Naive B cell (primary cell): ENCODE measurements at places on chromosomes 12 and 14. TPM values are rescaled to one million over a fixed set of nuclear protein-coding genes. Genes with fewer than 3 reads are reported as not detected.

FSCB gene
- not detected for polyA plus RNA-seq

DNA sequence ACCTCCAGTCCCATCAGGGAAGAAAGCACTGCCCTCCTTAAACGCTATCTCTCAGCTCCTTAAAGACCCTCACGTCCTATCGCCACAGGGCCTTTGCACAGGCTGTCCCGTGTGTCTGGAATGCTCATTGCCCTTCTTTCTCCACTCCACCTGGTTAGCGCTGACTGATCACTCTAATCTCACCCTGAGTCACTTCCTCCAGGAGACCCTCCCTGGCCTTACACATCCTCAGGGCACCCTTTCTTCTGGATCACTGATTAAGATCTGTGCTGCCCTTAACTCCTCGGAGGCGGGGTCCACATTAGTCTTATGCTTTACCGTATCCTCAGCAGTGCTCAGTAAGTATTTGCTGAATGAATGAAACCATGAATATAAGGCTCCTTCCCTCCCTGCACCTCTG lies 94.7 kb downstream of the SYNE3 start:
- no peak for DNase-seq

GRCh38 chr14:54637270-54638134 lies 70.6 kb downstream of the SAMD4A start:
- no peak for DNase-seq

- no peak for DNase-seq
These were observed 2.4 kb downstream of the KLHDC2 start for GRCh38 chr14:49770212-49770817.

DNA sequence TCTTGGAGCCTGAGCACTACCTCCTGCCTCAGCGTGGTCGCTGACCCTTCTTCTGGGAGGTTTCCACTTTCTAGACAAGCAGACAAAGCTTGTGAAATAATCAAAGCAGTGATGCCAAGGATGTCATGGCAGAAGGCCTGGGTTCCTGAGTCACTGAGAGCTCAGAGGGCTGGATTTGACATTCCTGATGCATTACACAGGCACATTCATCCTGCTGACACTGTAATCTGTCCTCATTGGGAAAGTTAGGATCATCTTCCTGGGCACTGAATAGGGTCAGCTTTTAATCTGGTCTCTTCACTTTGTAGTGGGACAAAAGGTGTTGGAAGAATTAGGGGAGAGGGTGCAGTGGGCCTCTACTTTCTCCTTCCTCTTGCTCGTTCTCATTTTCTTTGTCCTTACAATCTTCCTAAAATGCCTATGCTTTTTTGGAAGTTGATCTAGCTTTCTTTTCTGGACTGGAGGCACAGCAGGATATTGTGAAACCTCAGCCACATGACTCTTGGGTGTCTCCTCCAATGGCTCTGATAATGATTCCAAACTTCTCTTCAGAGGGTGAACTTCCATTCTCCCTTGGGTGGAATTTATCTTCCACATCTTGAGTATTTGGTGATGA lies 29.6 kb downstream of the EEA1 start:
- DNase-seq = no peak
